ENCODE measurements at places on chromosomes 4 and X. TPM values are rescaled to one million over a fixed set of nuclear protein-coding genes. Genes with fewer than 3 reads are reported as not detected.

DNA sequence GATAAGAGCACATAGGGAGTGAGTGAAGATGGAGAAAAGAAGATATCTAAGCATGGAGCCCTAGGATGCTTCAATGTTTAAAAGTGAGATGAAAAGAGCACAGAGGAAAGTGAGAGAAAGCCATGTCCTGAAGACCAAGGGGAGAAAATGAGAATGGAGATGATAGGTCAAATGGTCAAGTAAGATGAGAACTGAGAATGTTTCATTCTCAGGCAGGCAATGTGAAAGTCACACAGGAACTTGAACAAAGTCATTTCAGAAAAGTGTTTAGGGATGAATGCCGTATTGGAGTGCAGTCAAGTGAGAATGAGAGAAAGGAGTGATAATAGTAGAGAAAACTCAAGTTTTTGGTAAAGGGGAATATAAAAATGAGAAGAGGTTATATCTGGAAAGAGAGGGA is 148.7 kb upstream of the PTCHD1 start:
- no peaks in the 10 kb centered on the region for H3K27me3 ChIP-seq
- DNase-seq: no peak
- no peaks in the 10 kb centered on the region for H3K36me3 ChIP-seq
- no peaks in the 10 kb centered on the region for H3K4me1 ChIP-seq
- H3K27ac ChIP-seq: no peak overlapping the region
- H3K4me3 ChIP-seq: no peak overlapping the region

DNA sequence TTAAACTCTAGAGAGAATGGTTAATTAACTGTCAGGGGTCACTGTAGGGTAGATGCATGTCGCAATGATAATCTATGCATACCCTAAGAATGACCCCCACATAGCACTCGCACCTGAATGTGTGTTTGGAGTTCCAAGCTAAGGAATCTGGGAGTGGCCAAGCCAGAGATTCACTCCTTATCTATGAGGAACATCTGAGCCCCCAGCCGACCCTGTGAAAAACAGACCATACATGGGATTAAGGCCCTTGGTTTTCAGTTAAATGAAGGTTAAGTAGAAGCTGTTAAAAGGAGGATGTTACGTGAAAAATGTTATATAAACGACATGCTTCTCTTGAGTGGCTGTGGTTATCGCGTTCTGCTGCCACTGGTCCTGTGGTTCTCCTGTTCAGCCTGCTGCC is 147.2 kb downstream of the RELL1 start:
- H3K4me3 ChIP-seq: no peak overlapping the region
- no peaks in the 10 kb centered on the region for H3K4me1 ChIP-seq
- no peaks in the 10 kb centered on the region for H3K36me3 ChIP-seq
- DNase-seq: no peak

DNA sequence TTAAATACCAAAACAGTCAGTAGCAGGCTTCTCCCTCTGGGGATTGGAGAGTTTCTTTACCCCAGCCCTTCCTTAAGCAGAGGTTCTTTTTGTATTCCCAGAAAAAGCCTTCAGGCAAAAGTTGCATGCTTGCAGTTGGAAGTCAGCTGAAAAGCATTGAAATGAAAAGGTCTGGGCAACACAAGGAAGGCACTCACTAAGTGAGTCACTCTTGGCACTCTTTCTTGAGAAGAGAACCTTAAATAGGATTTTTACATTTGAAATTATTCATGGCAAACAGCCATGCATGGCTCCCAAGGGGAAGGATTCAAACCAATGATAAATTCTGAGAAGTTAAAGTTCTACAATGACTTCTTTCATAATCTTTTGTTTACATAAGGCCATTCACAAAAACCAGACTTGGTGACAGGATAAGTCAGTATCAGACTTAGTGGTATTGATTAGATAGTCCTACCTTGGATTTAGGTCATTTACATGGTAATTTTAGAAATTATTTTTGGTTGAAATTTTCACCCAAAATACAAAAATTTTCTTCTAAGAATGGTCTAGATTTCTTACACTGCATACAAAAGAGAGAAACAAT is 2068.9 kb downstream of the PCDH7 start:
- H3K36me3 ChIP-seq: no peaks in the 10 kb centered on the region
- DNase-seq: no peak
- no peaks in the 10 kb centered on the region for H3K4me1 ChIP-seq
- H3K4me3 ChIP-seq: no peak overlapping the region
- H3K27me3 ChIP-seq: no peaks in the 10 kb centered on the region

DNA sequence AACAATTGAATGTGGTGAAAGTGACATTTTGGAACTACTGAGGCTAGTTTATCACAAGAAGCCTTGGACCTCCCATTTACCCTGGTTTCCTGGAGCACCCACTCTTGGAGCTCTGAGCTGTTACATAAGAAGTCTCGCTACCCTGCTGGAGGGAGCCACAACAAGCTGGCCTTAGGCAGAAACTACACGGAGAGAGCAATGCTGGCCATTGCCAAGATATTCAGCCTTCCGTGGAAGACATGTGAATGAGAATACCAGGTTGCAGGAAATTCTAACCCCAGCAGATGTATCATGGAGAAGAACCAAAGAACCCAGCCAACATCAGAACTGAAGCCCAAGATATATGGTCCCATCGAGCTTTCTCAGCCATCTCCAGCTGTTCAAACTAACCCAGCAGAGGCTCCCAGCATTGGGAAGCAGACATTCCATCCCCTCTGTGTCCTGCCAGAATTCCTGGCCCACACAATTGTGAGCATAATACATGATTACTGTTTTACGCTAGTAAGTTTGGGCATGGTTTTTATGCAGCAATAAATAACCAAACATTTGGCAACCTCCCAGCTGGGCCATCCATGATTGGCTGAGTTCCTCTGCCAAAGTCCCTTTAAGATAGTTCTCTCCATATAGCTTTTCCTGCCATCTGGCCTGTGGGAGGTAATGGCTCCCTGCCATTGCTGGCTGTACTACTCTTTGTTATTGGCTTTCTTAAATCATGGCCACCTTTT is 17.9 kb upstream of the PDE5A start:
- H3K36me3 ChIP-seq: no peaks in the 10 kb centered on the region
- peaks cover 24% of the 10 kb centered on the region for H3K27me3 ChIP-seq
- H3K27ac ChIP-seq: no peak overlapping the region
- DNase-seq: no peak
- H3K4me3 ChIP-seq: no peak overlapping the region

DNA sequence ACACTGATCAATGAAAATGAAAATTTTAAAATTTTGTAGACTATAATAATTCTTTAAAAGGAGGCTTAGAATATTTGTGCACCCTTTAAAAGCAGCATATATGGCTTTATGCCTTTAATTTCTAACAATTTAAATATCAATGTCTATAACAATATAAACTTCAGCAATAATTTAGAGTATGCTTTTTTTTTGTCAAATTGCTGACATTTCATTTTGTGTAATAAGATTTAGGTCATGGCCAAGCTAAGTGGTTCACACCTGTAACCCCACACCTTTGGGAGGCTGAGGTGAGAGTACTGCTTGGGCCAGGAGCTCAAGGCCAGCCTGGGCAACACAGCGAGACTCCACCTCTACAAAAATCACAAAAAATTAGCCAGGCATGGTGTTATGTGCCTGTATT is 86.2 kb downstream of the PDGFC start:
- H3K4me1 ChIP-seq: no peaks in the 10 kb centered on the region
- no peaks in the 10 kb centered on the region for H3K27me3 ChIP-seq
- DNase-seq: no peak
- no peak overlapping the region for H3K27ac ChIP-seq
- no peak overlapping the region for H3K4me3 ChIP-seq

The MAGEA2 gene
- total RNA-seq: not detected

All from T-helper 17 cell (primary cell).